ENCODE measurements at places on chromosomes 7 and 10. TPM values are rescaled to one million over a fixed set of nuclear protein-coding genes. Genes with fewer than 3 reads are reported as not detected.

- DNase-seq = peak; percentile 61
Observed at GRCh38 chr10:3902809-3903410, 117.9 kb upstream of the KLF6 start.

DNA sequence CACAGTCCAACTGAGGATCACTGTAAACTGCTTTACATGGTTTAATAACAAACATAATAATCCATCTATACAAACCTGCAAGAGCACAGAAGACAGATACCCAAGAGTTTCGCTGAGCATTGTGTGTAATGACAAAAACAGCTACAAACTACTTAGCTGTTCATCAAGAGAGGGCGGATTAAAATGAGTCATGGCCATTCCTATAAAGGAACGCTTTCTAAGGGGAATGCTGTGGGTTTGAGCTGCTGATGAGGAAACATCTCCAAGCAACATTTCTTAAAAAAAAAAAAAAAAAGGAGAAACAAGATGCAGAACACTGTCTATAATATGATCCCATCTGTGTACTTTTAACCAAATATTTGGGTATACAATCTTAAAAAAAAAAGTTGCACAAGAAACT is 33.8 kb downstream of the VOPP1 start:
- DNase-seq = peak; percentile 97

DNA sequence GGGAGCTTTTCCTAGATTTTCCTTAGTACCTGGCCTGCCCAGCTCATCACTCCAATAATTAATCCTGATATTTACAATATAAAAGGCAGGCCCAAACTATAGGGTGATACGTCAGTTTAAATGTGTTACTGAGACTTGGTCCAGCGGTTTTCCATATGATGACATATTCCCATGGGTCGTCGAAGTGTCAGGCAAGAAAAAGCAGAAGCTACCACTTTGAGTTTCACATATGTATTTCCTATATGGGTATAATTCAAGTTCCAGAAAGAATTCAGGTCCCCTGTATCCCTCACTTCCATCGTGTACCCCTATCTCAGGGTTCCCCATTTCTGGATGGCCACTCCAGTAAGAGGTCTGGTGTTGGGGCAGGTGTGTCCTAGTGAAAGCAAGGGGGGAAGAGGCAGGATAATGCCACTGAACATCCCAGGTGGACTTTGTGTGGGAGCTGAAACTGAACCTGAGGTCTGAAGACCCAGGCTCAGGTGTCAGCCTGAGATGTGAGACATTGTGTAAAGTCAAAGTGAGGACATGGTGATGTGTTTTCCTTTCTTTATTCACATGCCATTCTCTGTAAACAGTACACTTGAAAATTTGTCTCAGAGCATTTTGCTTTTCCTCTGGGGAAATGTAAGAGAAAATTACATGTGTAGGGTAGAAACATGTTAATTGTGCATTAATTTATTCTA is 167.8 kb downstream of the PLXDC2 start:
- no peak for DNase-seq

DNA sequence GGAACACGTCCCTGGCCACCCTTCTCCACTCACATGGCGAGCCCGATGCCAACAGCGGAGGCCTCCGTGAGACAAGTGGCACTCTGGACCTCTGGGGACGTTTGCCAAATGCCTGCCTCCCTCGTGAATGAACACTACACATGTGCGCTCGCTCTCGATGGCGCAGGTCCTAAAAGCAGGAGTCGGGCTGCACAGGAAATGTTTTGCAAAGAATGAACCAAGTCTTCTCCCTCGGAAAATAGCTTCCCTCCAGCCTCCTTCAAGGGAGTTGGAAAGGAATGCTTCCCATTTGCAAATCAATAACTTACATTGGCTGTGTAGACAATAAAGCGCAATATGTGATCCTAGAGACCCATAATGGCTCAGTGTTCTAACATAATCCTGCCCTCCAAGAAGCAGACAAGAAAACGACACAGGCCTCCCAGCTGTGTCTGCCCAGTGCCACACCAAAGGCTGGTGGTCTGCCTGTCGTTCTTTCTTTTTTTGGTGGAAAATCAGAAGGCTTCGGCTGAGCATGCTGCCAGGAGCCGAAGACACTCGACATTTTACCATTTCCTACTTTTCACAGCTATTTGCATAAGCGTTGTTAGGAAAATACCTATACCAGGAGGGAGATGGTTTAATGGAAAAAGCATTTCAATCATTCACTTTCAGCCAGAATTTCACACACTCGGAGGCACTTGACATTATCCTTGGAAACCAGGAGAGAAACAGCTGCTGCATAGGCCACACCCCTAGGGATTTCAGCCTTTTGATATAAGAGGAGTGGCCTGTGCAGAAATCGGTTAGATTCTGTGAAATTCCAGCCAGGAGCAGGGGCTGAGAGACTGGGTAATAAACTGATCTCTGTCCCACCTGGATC is 38.4 kb downstream of the ATXN7L1 start:
- DNase-seq = no peak

- DNase-seq = no peak
Observed at GRCh38 chr7:5396542-5396941, 27.1 kb downstream of the TNRC18 start.

UNC5B gene
- polyA plus RNA-seq = 4.2 TPM

PROSER2 gene
- 2.0 TPM for polyA plus RNA-seq

DNA sequence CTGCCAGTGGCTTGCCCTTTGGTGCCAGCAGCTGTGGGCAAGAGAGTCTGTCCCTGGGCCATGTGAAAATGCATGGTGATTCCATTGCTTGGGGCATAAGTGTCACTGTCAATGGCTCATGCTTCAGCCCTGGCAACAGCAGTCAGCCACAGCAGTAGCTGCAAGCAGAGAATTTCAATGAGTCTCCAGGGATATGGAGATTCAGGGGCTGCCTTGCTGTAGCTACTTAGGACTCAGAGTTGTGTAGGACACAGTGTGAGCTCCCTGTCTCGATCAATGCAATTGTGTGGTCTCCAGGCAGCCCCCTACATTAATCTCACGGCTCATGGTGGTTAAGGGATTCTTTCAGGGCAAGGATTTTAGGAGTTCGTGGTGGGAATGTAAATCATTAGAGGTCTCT is 126.3 kb upstream of the STARD3NL start:
- DNase-seq = no peak

SLC18A3 gene
- polyA plus RNA-seq = not detected

DNA sequence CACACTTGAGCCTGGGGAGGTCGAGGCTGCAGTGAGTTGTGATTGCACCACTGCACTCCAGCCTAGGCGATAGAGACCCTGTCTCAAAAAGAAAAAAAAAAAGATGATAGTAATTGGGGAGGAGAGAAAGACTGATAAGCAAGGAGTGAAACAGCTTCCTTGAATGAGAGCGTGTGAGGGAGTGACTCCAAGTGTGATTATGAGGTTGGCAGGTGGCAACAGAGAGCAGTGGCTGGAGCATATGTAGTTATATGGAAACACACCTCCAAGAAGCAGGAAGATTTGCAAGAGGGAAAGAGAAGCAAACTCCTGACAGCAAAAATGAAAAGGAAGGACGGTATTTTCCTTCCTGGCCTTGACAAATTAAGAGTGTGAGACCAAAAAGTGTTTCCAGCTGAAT is 50.4 kb downstream of the VKORC1L1 start:
- no peak for DNase-seq

GRCh38 chr7:44267719-44268421 is 57.5 kb downstream of the CAMK2B start:
- DNase-seq = no peak

DNA sequence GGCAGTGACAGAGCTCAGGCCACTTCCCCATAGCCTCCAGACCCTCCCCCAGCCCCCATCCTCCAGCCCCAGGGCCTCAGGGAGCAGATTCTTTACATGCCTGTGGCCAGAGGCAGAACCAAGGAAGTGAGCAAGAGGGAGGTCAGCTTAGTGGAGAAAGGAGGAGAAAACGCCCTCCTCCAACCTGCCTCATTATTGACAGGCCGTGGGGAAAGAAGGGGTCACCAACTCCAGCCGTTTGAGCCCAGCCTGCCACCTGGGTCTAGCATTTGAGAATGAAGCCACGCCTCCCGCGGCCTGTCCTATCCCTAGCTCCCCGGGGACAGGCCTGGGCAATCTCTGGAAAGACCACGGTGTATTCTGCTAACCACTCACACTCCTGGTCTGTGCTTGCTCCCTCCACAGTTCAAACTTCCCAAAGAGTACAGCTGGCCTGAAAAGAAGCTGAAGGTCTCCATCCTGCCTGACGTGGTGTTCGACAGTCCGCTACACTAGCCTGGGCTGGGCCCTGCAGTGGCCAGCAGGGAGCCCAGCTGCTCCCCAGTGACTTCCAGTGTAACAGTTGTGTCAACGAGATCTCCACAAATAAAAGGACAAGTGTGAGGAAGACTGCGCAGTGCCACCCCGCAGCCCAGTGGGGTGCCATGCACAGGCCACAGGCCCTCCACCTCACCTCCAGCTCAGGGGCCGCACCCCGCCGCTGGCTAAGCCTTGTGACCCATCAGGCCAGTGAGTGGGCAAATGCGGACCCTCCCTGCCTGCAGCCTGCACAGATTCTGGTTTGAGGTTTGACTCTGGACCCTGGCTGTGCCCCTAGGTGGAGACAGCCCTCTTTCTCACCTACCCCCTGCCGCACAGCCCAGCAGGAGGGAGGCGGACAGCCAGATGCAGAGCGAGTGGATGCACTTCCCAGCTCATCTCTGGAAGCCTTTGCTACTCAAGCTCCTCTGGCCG is 14.3 kb upstream of the TRIM8 start:
- peak; percentile 91 for DNase-seq

- DNase-seq = no peak
Observed at GRCh38 chr10:29976134-29976533, 83.3 kb downstream of the JCAD start.

- no peak for DNase-seq
Observed at GRCh38 chr10:68362590-68362989, 29.9 kb upstream of the PBLD start.

GRCh38 chr10:74328388-74328787 is 177.4 kb downstream of the ADK start:
- no peak for DNase-seq

- DNase-seq = no peak
Observed at GRCh38 chr10:132172091-132173066, 14.4 kb upstream of the DPYSL4 start.

DNA sequence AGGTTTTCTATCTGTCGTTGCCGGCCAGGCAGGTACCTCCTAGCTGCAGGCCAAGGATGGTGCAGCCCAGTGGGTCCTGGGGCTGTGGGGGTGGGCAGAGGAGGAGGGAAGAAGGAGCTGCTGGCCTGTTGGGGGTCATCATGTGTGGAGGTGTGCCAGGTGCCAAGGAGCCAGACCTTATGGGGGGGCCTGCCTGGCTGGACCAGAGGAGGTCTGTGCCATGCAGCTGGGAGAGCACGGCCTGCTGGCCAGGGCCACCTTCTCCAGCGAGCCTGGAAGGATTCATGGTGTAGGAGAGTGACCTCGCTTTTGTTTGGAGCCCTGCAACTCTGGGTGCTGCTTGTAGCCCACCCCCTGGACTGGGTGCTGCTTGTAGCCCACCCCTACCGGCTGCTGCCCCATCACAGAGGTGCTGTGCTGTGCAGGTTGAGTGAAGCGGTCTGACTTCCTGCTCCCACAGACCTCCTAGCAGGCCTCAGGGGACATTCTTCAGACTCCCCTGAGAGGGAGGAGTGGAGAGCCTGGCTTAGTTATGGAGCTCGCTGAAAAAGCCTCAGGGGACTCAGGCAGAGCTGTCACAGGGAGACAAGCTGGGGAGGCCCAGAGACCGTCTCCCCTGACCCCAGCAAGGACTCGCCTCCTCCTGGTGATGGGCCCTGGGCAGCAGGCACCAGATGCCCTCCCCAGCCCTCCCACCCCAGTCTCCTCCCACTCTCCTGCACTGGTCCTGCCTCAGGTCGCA is 67.7 kb upstream of the AQP1 start:
- DNase-seq = no peak

DNA sequence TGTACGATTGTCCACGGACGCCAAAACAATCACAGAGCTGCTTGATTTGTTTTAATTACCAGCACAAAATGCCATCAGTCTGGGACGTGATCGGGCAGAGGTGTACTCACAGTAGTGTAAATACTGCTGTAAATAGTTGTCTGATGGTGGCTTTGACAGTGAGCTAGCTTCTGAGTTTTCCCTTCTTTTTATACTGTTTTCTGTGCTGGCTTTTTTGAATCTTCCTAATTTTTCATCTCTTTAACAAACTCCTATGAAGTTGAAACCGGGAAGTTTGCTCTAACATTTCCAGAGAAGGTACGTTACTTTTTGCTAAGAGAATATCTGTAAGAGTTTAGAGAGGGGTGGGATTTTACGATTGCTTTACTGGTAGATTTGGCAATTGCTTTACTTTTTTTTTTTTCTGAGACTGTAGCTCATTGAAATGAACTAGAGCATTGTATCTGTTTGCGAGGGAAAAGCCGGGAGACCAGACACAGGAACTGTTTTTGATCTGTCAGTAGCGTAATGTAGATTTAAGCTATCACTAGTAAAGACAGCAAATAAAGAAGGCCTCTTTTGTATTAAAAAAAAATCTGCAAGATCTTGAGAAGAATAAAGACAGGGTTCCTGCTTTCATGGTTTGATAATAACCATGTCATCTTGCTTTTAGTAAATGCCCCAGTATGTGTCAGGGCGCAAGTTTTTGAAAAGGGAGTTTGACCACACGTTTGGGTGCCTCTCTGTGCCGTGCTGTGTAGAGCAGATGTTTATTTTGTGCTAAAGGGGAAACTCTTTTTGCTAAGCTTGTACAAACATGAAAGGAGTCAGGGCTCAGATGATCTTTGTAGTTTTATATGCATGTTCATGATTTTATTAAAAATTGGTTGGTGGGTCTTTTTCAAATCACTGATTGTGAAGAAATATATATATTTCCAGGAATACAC is 712 bp downstream of the FOXP2 start:
- no peak for DNase-seq

AS3MT gene
- polyA plus RNA-seq = 2.1 TPM

- DNase-seq = no peak
Observed at GRCh38 chr10:128894641-128895040, 572.4 kb upstream of the MGMT start.

- peak; percentile 44 for DNase-seq
Observed at GRCh38 chr10:127133672-127134500, 62.5 kb downstream of the INSYN2A start.

- no peak for DNase-seq
Observed at GRCh38 chr10:42654419-42654818, 16.0 kb upstream of the ZNF33B start.

DNA sequence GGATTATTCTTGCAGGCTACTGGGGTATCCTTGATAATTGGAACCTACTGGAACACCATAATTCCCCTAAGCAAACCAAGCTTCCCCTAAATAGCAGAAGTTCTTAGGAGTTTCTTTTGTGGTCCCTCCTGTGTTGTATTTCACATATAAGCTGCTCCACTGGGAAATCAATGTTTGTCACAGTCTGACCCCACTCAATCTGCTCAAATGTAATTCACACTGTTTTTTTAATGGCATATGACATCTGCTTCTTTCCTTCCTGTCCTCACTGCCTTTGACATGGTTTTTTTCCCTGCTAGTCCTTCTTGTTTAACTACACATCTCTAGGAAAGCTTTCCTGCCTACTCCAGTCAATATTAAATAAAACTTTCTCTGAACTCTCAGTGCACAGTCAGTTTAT is 1.8 kb upstream of the PTPRZ1 start:
- no peak for DNase-seq

GNA12 gene
- polyA plus RNA-seq = 93.9 TPM

GRCh38 chr10:9056521-9056920 is 1002.0 kb downstream of the GATA3 start:
- DNase-seq = no peak
